ENCODE measurements at places on chromosomes 7 and 10.

DNA sequence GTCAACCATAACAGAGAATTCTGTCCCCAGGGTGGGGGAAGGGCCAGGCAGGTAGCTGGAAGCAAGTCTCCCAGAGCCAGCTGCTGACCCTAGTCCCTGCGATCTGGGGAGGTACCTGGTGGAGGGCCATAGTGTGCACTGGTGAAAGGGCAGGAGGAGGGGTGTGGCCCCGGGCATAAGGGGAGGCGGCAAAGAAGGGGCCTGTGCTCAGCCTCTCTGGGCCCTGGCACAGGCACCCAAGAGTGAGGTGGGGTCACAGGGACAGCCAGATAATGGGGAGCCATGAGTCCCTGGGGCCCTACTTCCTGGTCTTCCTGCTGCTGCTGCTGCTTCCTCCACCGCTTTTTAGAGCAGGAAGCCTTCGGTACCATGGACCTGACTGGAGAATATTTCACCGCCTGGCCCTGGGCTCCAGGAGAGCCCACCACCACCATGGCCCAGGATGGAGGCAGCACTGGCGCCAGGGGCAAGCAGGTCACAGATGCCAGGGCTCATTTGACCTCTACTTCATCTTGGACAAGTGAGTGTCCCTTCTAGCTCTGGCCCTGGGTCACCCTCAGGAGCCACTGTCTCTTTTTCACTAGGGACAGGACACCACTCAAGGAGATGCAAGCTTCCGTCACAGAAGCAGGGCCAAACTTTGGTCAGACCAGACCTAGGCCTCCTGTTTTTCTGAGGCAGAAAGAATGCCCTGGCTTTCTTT lies at the start of gene ANTXRL:
ANTXRL (plus strand) TSS at position 7 of the 703 bp plus-strand sequence; CDS start at position 273, 266 bp downstream.
- DNase-seq: no peak

GRCh38 chr7:70881167-70881847 lies 250.6 kb upstream of the GALNT17 start:
- no peak for DNase-seq

DNA sequence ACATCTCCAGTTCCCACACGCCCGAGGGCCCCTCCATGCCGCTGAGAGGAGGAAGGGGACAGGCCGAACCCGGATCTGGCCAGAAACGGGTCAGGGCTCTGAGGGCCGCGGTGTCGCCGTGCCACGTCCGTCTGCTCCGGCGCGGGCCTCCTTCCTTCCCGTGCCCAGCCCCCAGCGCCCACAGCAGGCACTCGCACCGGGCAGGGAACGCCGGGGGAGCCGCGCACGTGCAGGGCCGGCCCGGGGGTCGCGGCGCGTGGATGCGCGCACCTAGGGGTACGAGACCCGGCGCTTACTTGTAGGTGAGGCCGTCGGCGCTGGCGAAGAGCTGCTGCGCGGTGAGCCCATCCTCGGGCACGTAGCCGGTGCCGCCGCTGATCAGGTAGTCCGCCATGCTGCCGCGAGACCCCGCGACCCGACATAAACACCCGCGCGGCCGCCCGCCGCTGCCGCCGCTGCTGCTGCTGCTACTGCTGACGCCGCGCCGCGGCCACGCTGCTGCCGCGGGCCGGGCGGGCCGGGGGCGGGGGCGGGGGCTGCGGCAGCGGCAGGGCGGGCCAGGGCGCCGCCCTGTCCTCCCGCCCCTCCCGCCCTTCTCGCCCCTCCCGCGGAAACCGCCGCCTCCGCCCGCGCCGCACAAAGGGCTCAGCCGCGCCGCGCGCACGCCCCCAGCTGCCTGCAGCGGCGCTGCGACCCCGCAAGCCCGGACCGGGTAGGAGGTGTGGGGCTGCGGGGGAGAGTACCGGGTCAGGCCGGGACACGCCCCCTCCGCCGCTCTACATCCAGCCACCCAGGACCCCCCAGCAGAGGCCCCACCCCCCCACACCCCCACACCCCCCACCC lies 4.1 kb downstream of the IMPDH1 start:
- DNase-seq: peak; percentile 42

GRCh38 chr7:92964141-92964540 lies 127.8 kb upstream of the CDK6 start:
- DNase-seq: no peak

DNA sequence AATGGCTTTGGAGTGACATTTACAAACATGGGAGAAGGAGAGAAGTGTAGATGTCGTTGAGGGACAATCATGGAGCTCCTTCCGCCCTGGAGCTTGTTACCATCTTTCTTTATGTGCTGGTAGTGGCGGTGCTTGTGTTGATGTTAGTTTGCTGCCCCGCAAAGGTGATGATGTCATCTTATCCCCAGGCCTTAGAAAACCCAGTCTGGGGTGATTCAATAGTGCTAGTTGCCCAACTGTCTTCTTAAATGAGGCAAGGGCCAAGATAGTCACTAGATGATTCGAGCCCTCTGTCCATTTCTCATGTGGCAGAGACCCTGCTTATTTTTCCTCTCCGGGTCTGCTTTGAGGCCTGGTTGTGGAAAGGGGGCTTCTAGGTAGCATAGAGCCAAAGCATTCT lies 277.4 kb downstream of the CCSER2 start:
- no peak for DNase-seq

DNA sequence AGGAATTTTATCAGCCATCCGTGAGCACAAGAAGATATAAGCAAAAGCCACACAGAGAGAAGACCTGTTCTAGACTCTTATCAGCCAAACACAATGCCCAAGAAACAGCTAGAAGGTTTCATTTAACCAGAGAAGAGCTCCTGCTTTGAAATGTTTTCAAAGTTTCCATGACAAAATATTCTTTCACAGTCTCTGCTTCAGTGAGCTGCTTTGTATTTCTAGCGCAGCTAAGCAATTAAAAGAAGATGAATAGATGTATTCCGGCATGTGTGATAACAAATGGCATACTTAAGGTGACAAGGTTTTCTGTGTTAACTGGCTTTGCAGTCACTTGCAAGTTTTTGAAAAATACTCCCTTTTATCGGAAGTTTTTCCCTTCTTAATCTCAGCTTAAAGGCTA lies 78.9 kb upstream of the NXPH1 start:
- DNase-seq: no peak

- no peak for DNase-seq
These were observed 5.1 kb downstream of the KEL start for GRCh38 chr7:142956951-142957623.

DNA sequence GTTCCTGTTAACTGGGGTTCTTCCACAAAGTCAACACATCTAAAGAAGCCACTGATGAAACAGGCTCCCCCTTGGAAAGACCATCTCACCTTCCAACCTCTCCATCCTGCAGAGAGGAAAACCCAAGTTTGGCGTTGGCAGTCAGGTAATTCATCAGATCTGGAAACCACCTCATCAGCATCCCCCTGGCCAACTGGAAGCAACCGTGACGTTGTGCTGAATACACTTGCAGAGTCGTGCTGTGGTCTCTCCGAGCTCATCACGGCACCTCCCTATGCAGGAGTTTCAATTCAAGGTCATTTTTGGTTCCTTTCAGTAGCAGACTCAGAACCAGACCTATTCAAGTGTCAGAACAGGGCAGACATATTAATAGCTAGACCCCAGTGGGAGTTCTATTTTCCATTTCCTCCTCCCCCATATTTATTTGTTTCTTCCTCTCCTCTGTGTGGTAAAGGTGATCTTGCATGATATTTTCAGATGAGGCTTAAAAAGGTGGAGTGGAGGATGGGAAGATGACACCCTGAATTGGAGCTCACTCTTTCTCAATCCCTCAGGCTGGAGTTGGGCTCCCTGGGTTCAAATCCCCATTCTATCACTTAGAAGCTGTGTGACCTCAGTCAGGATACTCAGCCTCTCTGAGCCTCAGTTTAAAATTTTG lies 149.1 kb upstream of the ADO start:
- DNase-seq: no peak

DNA sequence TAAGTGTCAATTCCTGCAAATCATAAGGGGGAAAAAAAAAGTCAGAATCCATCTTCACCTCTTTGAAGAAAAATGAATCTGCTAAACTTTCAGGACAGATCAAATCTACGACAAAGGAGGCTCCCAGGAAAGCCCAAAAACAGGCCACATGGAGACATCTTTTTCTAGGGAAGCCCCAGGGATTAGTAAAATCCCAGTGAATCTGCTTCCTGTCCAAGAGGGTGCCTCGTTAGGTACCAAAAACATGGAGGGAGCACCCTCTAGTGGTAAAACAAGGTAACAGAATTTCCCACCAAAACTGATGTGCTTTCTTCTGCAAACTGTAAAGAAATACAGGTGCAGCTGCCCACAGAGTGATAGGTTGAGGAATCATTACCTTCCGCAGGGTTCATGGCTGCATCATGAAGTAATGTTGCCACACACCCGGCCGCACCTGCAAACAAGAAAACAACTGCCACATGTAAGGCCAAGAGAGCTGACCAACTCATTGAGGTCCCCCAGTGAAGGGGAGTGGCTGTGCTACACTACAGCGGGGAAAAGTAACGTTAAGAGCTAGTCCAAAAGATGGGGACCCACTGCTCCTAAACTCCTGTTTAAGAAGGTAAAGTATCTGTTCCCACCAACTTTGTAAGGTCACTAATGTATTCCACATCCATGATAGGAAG lies 7.9 kb downstream of the SLC25A28 start:
- no peak for DNase-seq

GRCh38 chr7:155169498-155170065 lies 99.5 kb downstream of the HTR5A start:
- no peak for DNase-seq

DNA sequence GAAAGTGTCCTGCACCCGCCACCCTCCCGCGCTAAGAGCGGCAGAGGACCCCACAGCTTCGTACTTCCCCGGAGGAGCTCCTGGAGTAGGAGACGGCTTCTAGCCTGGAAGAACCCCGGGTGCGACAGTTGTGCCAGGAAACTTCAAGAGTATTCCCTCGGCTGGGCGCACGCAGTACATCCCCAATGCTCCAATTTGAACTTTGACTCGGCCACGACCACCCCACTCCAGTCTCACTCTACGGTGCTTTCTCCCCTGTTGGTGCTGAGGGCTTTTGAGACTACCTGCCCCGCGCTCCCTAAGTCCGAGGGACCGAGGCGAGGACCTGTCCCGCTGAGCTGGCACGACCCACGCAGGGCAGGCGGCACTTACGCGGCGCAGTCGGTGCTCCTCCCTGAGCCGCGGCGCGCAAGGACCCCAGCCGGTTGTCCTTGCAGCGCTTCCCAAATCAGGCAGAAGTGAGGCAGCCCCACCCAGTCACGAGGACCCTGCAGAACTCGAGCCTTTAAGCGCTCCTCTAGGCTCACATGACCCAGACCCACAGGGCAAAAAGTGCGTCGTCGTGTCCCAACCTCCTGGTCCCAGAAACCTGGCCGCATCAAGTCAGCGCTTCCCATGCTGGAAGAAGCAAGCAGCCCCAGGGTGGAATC lies at the start of gene CPVL:
CPVL (minus strand) TSS at position 481 of the 650 bp plus-strand sequence. CDS start 25,476 bp downstream, outside the sequence.
- DNase-seq: no peak

Measured in stimulated activated naive CD4-positive, alpha-beta T cell (primary cell).